ENCODE measurements at places on chromosomes 5 and 9. TPM values are rescaled to one million over a fixed set of nuclear protein-coding genes. Genes with fewer than 3 reads are reported as not detected.

GRCh38 chr5:149585910-149586309 lies 4.6 kb downstream of the ARHGEF37 start:
- H3K4me3 ChIP-seq = no peak overlapping the region
- H3K4me1 ChIP-seq = peaks cover 46% of the 10 kb centered on the region
- DNase-seq = no peak
- no peaks in the 10 kb centered on the region for H3K27me3 ChIP-seq
- H3K27ac ChIP-seq = no peak overlapping the region
- H3K36me3 ChIP-seq = no peaks in the 10 kb centered on the region

DNA sequence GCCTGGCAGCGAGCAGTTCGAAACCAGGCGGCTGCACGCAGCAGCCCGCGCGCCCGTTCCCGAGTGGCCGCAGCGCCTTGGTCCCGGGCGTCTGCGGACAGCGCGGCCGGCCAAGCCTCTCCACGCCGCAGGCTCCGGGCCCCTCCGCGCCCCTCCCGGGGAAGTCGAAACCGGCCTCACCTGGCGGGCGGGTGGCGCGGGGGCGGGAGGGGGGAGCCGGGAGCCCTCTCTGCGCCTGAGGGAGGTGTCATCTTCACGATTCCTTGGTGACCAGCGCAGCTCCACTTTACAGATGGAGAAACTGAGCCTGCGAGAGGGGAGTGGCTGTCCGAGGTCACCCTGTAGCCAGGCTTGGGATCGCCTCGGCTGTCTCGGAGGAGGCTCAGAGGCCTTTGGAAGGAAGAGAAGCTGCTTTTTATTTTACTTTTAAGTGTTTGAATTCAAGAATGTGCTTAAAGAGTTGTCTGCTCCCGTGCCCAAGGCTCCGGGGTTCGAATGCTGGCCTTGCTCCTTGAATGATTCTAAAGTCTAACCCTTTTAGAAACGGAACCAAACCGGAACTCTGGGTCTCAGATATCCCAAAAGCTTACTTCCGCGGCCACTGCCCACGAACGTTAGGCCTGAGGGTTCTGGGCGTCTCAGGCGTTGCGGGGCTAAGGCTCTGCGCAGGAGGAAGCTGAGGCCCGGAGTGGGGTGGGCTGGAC lies 662 bp downstream of the SUSD3 start:
- H3K4me3 ChIP-seq = peak overlapping the region; percentile 57
- H3K27me3 ChIP-seq = no peaks in the 10 kb centered on the region
- no peaks in the 10 kb centered on the region for H3K36me3 ChIP-seq
- peak overlapping the region; percentile 77 for H3K27ac ChIP-seq
- peaks cover 36% of the 10 kb centered on the region for H3K4me1 ChIP-seq

DNA sequence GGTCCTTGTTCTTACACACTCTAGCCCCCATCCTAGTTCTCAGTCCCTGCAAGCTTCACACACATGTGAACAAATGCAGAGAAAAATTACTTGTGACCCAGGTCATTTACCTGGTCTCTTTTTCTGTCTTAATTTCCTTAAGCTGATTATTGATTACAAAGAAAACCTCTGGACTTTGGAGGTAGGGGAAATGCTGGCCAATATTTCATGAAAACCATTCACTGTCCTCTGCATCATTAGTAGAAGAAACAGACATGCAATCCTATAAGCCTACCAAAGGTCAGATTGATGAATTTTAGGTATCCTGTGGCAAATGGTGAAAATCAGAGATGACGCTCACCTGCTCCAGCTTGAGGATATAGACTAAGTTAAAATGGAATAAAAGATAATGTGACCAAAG lies 366.8 kb downstream of the ARRDC3 start:
- no peaks in the 10 kb centered on the region for H3K36me3 ChIP-seq
- no peak overlapping the region for H3K4me3 ChIP-seq
- H3K4me1 ChIP-seq = peaks cover 3% of the 10 kb centered on the region

GRCh38 chr5:177359860-177360259 lies 2.1 kb downstream of the RGS14 start:
- no peak for DNase-seq
- H3K4me1 ChIP-seq = peaks cover 36% of the 10 kb centered on the region
- no peak overlapping the region for H3K27ac ChIP-seq
- H3K36me3 ChIP-seq = no peaks in the 10 kb centered on the region

DNA sequence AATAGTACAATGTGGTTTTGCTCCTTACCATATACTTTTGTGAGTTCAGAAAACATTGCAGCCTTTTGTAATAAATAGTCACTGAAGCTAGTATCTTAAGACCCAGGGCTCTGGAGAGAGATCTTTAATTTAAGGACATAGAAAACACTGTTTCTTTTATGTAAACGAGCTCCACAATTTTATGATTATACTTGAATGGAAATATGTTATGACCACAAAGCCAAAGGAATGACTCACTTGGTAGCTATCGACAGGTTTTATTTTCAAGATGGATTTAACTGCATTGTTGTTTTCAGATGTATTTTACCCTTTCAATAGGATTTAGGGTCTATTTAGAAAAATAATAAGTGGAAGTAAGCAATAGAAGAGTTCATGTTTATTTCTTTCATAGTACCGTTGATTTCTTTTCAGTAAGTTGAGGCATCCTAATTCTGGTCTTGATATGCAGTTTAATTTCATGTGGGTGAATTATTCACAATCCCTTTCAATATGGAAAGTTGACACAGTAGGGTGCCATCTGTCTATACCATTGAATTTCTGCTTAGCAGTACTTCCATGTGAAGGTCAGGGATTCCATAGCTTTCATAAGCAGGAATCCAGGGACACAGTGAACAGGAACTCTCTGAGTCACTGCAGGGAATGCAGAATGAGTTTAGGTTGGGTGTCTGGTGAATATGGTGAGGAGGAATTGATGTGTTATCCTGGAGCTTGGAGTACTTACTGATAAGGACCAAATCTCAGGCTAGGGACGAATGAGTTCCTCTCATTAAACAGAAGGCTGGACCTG lies 157.6 kb downstream of the CD180 start:
- peaks cover 5% of the 10 kb centered on the region for H3K4me1 ChIP-seq
- no peak for DNase-seq
- H3K27me3 ChIP-seq = no peaks in the 10 kb centered on the region
- no peaks in the 10 kb centered on the region for H3K36me3 ChIP-seq

DNA sequence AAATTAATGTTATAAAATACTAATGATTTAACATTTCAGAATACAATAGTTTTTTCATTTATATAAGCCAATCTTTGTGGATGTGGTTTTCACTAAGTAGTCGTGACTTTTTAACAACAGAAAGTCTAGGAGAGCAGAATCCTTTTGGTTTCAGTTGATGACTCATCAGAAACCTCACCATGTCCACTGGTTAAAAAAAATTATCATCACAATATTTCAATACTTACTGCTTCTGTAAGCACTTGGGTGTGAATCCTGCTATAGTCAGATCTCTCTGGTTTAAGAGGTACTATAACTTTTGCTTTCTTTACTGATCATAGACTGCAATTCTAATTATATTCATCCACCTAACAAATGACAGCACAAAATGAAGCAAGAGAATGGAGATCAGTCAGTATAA lies 77.2 kb downstream of the MRPS30 start:
- H3K36me3 ChIP-seq = no peaks in the 10 kb centered on the region
- H3K4me1 ChIP-seq = no peaks in the 10 kb centered on the region
- DNase-seq = no peak

- H3K27ac ChIP-seq = peak overlapping the region; percentile 64
- no peaks in the 10 kb centered on the region for H3K27me3 ChIP-seq
- no peak overlapping the region for H3K4me3 ChIP-seq
- DNase-seq = no peak
- peaks cover 17% of the 10 kb centered on the region for H3K4me1 ChIP-seq
Observed at GRCh38 chr9:112074250-112075008, 100.7 kb downstream of the SUSD1 start.

- DNase-seq = no peak
- no peaks in the 10 kb centered on the region for H3K4me1 ChIP-seq
- H3K27ac ChIP-seq = no peak overlapping the region
- H3K36me3 ChIP-seq = no peaks in the 10 kb centered on the region
- no peaks in the 10 kb centered on the region for H3K27me3 ChIP-seq
Observed at GRCh38 chr5:28369418-28369817, 1331.0 kb upstream of the CDH9 start.

GRCh38 chr5:146540414-146540813 lies 24.4 kb upstream of the GPR151 start:
- no peak overlapping the region for H3K4me3 ChIP-seq
- DNase-seq = no peak
- H3K27me3 ChIP-seq = no peaks in the 10 kb centered on the region
- no peak overlapping the region for H3K27ac ChIP-seq
- no peaks in the 10 kb centered on the region for H3K4me1 ChIP-seq
- no peaks in the 10 kb centered on the region for H3K36me3 ChIP-seq

GRCh38 chr5:89695371-89695770 lies 714.2 kb downstream of the CETN3 start:
- H3K4me3 ChIP-seq = no peak overlapping the region
- H3K27ac ChIP-seq = no peak overlapping the region

- H3K36me3 ChIP-seq = no peaks in the 10 kb centered on the region
- H3K27me3 ChIP-seq = no peaks in the 10 kb centered on the region
- no peak for DNase-seq
- H3K27ac ChIP-seq = no peak overlapping the region
- peaks cover 7% of the 10 kb centered on the region for H3K4me1 ChIP-seq
Observed at GRCh38 chr5:109467058-109467457, 57.3 kb upstream of the PJA2 start.

DNA sequence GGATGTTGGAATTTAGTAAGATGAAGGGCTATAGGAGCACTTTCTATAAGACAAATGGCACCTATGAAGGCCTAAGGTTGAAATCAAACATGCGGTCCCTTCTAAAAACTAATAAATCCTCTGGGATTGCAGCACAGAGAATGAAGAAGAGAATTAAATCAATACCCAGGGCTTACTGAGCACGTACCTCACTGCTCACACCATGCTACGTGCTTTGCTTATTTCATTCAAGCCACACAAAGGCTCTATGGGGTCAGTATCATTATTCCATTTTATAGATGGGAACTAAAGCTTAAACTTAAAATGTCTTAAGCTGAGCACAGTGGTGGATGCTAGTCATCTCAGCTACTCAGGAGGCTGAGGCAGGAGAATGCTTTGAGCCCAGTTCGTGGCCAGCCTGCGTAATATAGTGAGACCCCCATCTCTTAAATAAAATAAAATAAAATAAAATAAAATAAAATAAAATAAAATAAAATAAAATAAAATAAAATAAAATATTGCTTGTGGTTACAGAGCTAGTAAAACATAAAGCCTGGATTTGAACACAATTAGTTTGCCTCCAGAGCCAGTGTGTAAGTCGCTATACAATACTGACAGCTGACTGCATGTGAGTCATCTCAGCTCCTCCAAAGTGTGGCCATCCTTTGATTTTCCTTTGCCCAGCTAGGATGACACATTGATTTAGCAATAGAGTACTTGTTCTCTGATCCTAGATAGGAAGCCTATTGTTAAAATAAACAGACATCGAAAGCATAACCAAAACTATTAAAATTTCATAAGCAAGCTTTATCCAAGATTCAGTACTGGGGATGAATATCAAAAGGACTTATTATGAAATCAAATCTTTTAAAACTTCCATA lies 20.9 kb upstream of the DPYSL3 start:
- no peaks in the 10 kb centered on the region for H3K36me3 ChIP-seq
- H3K27ac ChIP-seq = no peak overlapping the region
- no peaks in the 10 kb centered on the region for H3K27me3 ChIP-seq
- H3K4me1 ChIP-seq = no peaks in the 10 kb centered on the region
- DNase-seq = no peak

DNA sequence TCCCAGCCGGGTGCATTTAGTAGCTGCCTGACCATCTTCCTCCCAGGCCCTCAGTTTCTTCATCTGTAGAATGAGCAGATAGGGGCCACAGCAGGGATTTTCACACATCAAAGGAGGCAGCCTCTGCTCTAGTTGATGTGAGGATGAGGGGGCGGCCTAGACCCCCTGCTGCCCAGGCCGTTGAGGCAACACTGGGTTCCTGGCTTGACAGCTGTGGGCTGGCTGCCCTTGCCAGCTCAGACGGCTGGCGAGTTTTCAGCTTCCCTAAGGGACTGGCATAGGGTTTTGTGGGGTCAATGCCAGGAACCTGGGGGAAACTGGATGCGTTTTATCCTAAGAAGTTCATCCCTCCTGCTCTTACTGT lies 49.6 kb downstream of the NDST1 start:
- H3K4me3 ChIP-seq = no peak overlapping the region
- DNase-seq = no peak
- no peaks in the 10 kb centered on the region for H3K4me1 ChIP-seq

GRCh38 chr5:78586251-78586650 lies 62.3 kb downstream of the LHFPL2 start:
- no peak overlapping the region for H3K27ac ChIP-seq
- DNase-seq = no peak
- no peak overlapping the region for H3K4me3 ChIP-seq
- H3K36me3 ChIP-seq = no peaks in the 10 kb centered on the region
- H3K27me3 ChIP-seq = no peaks in the 10 kb centered on the region

DNA sequence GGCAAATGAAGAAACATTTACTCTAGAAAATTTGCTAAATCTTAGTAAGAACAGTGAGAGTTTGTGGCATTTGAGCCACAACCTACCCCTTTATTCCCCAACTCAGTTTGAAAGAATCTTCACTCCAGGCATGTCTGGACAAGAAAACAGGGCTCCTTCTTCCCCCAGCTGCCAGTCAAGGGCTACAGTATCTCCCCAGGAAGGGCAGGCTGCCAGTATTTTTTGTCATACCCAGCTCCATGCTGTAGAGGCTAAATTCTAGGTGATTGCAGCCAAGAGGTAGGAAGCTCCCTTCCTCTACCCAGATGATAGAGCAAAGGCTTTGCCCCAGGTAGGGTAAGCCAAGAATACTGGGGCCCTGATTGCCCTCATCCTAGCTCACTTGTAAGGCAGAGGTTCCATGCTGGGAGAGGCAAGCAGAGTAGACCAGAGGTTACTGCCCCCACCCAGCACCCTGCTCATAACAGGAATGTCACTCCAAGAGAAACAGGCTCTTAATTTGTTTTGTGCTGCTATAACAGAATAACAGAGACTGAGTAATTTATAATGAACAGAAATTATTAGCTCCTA lies 20.0 kb upstream of the GRPEL2 start:
- no peaks in the 10 kb centered on the region for H3K27me3 ChIP-seq
- no peaks in the 10 kb centered on the region for H3K36me3 ChIP-seq
- no peak overlapping the region for H3K4me3 ChIP-seq
- H3K27ac ChIP-seq = no peak overlapping the region

- DNase-seq = no peak
- H3K4me1 ChIP-seq = peaks cover 39% of the 10 kb centered on the region
- peak overlapping the region; percentile 19 for H3K27ac ChIP-seq
- H3K36me3 ChIP-seq = no peaks in the 10 kb centered on the region
- H3K4me3 ChIP-seq = no peak overlapping the region
- H3K27me3 ChIP-seq = no peaks in the 10 kb centered on the region
Observed at GRCh38 chr9:134712926-134713325, 71.3 kb downstream of the COL5A1 start.

- no peak for DNase-seq
- no peaks in the 10 kb centered on the region for H3K36me3 ChIP-seq
- no peak overlapping the region for H3K4me3 ChIP-seq
- no peak overlapping the region for H3K27ac ChIP-seq
- no peaks in the 10 kb centered on the region for H3K4me1 ChIP-seq
Observed at GRCh38 chr5:96051401-96051830, 89.8 kb upstream of the ELL2 start.

Gene SHISAL2B
- total RNA-seq = not detected

Gene NKD2
- total RNA-seq = 2.0 TPM

Gene HTR1A
- total RNA-seq = not detected

Gene STOM
- 263 TPM for total RNA-seq

Gene CXCL14
- total RNA-seq = 62.1 TPM

Measured in vagina (tissue), 2 donors.